ENCODE measurements at places on chromosomes 2 and 18.

DNA sequence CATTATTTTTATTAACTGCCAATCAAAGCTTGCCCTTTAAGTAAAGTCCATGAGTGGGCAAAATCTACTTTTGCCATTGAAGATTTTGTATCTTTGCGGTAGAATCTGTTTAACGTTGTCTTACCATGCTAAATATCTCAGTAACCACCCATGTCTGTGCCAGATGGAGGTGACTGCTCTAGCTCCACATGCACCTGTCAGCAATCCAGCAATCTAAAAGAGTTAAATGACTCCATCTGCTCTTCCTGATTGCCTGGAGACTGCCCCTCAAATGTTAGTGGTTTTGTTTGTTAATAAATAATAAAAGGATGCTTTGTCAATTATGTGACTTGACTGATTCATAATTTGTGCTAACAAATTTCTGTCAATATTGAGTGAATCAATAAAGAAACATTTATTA is 141.7 kb downstream of the RBM43 start:
- DNase-seq = no peak

DNA sequence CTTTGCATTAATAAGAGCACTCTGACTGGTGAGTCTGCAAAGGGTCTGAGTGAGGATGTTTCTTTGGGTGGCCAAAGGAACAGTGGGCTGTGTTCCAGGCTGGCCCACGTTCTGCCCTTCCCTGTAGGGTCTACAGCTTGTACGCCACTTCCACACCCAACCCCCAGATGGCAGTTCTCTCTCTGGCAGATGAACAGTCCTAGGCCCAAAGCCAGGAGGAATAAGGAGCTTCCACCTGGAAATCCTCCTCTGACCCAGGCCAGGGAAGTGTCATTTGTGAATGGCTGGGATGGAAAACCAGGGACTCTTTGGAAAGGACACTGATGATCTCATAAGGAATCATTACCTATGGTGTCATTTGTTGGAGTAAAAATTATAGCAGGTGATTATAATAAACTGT is 6.6 kb downstream of the OTOF start:
- DNase-seq = no peak

DNA sequence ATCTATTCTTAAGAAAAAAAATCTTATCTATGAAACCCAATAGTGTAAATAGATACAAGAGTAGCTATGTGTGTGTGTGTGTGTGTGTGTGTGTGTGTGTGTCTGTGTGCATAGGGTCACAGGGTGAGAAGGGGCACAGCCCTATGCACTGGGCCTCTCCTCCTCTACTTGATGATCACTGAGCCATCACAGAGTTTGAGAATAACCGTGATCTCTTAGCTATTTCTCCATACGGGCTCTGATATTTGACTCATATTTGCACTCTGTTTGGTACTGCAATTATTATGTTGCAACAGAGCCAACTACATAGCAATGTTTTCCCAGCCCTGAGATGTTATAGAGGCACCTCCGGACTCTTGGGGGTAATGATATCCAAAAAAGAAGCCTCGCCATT is 28.8 kb upstream of the SLC40A1 start:
- no peak for DNase-seq

DNA sequence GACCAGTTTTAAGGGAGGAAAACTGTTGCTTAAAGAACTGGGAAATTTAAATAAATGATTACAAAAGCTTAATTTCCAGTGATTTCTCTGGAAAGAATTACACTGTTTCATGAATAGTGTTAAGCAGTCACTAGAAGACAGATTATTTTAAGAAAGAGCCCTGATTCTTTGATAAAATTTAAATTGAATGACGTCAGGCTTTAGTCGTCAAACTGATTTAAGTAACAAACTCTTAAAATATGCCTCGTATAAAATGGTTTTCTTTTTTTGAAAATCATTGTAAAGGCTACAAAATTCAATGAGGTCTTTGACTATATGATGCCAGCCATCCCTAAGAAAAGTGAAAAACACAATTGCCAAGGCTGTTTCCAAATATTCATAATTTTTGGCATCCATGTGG is 465.0 kb downstream of the NR4A2 start:
- no peak for DNase-seq

DNA sequence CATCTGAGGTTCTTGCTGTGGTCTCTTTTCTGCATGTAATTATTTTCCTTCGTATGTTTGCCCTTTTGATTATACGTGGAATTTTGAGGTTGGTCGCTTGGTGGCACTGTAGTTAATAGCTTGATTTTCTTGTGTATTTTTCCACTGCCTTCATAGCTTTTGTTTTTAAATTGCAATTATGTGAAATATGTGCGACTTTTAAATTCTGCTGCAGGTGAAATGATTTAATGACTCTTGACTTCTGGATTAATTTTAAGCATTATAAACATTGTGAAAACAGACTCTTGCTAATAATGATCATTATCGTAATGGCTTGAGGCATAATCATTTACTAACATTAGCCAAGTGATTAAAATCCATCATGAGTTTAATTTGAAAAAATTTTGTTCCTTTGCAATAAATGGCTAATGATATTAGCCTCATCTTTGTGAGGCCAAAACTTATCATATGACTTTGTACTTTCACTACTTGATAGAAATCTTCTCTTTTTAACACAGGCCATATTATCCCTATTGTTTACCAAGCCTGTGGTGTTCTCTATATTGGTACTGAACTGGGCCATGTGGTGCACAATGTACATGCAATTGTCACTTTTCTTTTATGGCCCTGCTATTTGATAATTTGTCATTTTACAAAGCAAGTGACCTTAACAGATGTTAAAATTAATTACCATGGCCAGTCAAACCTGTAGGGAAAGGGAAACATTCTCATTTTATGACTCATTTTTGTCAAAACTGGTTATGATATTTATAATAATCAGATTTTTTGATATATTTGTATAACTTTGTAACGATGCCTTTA is 62.8 kb upstream of the NEUROD1 start:
- peak; percentile 83 for DNase-seq

DNA sequence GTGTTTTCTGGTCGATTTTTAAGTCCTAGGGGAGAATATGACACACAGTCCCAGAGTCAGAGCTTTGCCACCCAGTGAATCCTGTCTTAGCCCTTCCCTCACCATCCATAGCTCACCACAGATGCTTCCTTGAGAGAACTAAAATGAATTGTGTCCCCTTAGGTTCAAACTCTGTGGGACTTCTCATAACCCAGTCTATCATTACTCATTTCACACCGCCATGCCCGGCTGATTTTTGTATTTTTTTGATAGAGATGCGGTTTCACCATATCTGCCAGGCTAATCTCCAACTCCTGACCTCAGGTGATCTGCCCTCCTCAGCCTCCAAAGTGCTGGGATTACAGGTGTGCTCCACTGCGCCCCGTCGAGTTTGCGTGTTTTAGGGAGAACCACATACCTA is 66.8 kb downstream of the REL start:
- no peak for DNase-seq

- DNase-seq = no peak
These were observed 131.5 kb downstream of the ZNF516 start for GRCh38 chr18:76363436-76364120.

DNA sequence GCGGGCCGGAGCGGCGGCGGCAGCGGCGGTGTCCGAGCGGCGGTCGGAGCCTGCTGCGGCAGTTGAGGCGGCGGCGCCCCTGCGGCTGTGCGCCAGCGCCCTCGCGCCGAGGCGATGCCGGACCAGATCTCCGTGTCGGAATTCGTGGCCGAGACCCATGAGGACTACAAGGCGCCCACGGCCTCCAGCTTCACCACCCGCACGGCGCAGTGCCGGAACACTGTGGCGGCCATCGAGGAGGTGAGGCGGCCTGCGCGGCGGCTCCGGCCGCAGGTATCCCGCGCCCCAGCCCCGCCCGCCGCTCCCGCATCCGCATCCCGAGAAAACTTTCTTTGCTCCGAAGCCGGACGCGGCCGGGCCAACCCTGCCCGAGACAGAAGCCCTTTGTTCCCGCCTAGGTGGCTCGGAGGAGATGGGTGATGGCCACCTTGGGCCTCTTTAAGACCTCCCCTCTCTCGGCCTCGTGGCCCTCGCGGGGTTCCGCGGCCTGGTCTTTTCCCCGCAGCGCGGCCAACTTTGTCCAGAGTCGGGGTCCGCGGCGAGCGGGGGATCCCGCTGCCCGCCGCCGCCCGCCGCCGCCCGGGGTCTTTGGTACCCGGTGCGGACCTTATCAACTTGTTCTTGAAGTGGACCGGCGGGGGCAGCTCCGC is 504 bp downstream of the ASAP2 start:
- DNase-seq = no peak

- no peak for DNase-seq
These were observed 257.3 kb downstream of the ATAD2B start for GRCh38 chr2:23669413-23670244.

DNA sequence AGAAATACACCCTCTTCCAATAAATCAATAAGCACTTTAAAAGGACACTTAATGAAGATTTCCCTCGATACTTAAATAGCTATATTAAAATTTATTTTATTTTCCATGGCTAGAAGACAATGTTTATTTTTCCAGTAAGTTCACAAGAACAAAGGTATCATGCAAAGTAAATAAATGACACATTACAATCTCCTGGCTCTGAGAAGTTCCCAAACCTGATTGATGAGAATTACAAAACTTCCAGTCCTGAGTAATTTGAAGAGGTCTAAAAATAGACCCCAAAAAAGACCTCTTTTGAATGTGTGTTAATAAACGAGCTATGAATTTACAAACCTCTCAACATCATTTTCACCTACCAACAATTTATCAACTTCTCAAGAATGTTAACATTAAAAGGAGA is 1.5 kb upstream of the PEX13 start:
- no peak for DNase-seq

DNA sequence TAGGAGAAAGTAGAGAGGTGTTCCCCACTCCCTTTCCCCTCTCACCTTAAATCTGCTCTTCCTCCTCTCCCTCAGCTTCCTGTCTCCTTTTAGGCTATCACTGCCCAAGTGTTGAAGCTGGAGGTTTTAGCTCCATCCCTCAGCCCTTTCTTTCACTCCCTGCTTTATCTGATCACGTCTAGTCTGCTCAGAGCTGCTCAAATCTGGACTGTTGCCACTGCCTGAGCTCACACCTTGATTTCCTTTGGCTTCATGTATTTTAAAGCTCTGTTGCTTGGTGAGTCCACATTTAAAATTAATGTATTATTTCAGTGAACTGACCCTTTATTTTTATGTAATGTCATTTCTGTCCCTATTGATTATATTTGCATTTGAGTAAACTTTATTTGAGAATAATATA is 236.6 kb downstream of the PTGR3 start:
- DNase-seq = no peak

- no peak for DNase-seq
These were observed 24.3 kb downstream of the OSBPL1A start for GRCh38 chr18:24373328-24373727.

DNA sequence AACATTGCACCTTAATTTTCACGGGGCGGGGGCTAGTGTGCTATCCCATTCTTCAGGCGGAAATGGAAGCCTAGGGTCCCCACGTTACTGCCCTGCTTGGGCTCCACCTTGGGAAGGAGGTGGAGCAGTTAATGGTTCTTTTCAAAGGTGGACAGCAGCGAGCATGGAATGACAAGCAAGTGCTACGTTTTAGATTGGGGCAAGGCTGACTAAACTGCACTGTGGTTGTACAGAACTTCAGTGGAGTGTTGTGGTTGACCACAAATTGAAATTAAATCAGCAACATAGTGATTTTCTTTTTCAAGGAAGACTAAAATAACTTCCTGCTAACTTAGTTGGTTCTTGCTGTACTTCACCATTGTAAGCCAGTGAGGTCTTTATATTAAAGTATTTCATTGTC is 47.0 kb downstream of the CHRNA1 start:
- DNase-seq = no peak

GRCh38 chr2:8848328-8849100 is 11.1 kb upstream of the KIDINS220 start:
- DNase-seq = no peak

- DNase-seq = no peak
These were observed 50.7 kb upstream of the DDX18 start for GRCh38 chr2:117763804-117764203.

DNA sequence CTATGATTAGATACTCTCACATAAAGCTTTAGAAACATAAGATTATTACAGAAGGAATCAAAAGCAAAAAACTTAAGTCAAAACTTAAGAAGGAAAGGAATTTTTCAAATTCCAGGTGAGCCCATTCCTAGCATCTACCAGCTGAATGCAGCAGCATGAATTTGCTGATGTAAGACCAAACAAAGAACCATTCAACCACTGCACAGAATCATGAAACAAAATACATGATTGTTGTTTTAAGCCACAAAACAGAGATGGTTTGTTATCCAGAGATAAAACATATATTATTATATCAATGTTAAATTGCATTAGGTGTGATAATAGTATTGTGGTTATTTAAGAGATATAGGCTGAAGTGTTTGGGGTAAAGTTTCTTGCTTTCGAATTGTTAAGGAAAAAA is 29.0 kb downstream of the PIGN start:
- DNase-seq = peak; percentile 86

GRCh38 chr2:95262896-95263542 is 11.2 kb upstream of the PROM2 start:
- DNase-seq = no peak

DNA sequence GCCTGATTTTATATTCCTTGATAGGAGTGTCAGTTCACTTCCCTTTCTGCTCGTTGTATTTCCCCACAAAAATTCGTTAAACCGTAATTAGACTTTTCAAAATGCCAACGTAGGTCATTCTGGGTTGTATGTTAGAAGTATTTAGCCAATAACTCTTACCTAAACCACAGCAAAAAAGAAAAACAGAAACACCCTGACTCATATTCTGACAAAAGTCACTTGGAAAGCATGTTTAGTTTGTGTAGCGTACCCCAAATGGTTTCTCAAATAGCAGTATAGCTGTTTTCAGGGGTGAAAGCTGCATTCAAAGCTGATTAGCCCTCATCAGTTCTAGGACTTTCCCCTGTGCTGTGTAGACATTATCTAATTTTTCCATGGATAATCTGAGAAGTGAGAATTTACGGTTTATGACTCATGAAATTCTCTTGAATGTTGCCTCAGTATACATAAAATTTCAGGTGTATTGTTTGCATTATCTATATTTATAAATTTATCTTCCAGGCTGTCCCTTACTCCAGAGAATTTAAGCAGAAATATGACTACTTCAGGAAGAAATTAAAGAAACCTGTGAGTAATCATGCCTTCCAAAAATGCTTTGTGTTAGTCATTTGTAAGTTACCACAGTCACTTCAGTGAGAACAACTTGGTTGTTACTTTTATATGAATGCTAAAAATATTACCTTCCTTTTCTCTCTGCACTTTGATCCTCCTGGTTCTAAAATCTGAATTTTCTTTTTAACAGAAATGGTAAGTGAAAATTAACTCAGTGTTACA is 264.9 kb downstream of the ALPK2 start:
- no peak for DNase-seq

GRCh38 chr2:2328848-2329247 is 2.2 kb downstream of the MYT1L start:
- no peak for DNase-seq

- DNase-seq = no peak
These were observed 2.5 kb downstream of the SESTD1 start for GRCh38 chr2:179262077-179262660.

GRCh38 chr2:132400169-132400900 is 16.3 kb upstream of the GPR39 start:
- DNase-seq = no peak

GRCh38 chr2:85642725-85643124 is 25.3 kb downstream of the SFTPB start:
- no peak for DNase-seq

Data from pons (tissue), 1 donor.